ENCODE measurements at places on chromosomes 3 and 15.

DNA sequence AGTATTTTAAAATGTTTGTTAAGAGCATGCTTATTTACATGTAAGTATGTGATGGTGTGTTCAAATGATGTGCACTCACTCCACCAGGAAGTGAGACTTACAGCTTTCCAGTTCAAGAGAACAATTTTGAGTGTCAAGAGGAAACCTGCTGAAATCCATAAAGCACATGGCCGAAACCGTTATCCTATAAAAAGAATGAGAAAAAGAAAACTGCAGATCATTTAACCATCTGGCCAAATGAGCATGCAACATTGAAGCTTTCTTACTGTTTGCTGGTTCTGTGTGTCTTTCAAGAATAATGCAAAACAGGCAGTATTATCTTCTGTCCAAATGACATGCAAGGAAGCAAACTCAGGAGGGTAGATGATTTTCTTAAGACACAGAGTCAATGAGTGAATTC lies 26.3 kb downstream of the GABRR3 start:
- DNase-seq = no peak

DNA sequence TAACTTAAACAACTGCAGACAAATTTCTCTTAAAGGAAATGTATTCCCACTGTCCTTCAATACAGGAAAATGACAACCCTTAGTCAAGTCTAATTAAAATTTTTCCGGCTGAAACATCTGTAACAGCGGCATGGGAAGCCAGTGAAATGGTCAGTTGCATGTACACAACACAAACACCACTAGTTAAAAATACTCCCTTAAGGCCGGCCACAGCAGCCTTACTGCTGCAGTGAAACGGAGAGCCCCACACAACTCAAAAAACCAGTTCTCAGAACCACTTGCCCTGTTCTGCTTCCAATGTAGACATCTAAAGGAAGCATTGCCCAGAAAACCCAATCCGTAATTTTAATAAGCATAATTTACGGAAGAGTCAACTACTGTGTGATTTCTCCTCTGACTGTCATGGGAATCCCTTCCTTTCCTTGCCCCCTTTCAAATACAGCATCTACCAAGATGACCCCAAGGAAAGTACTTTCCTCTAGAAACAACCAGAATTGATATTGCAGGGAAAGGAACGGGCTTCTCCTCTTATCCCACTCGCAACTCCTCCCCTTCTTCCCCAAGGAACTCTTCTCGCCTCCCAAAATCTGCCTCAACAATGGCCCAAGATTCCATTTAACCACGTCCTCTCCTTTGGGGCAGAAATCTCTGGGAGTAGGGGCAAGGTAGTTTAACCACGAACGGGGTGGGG lies 1.6 kb downstream of the FBN1 start:
- no peak for DNase-seq

- no peak for DNase-seq
Observed at GRCh38 chr3:169868369-169868768, 1.4 kb downstream of the LRRC31 start.

DNA sequence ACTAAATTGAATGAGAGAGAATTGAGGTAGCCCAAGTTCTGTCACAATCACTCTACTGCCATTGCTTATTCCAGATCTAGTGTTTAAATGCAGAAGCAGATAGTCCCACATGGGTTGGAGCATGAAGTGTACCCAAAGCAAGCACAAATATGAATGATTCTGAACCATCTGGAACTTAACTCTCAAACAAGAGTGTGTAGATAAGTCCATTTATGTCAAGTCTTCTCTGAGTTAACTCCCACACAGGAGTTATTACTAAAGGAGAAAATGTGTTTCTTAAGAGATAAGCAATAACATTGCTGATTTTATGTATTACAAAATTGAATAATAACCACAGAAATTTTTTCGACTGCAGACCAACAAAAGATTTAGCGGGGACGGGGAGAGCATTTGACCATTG lies 33.6 kb downstream of the PAQR9 start:
- no peak for DNase-seq

DNA sequence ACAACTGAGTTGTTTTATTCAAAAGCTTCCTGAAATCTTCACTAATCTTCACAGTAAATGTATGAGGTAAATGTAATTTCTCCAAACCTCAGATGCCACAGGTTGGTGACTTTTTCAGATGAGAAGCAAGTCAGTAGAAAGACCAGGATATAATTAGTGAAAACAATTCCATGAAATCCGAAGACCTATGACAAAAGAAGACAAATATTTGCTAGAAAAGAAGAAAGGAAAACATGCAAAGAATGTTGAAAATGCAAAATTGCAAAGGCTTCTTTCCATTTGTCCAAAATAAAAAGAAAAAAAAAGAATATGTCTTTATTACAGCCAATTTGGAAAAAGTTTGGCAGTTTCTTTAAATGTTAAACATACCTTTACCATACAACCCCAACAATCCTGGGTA lies 88.3 kb upstream of the MYRIP start:
- DNase-seq = no peak

DNA sequence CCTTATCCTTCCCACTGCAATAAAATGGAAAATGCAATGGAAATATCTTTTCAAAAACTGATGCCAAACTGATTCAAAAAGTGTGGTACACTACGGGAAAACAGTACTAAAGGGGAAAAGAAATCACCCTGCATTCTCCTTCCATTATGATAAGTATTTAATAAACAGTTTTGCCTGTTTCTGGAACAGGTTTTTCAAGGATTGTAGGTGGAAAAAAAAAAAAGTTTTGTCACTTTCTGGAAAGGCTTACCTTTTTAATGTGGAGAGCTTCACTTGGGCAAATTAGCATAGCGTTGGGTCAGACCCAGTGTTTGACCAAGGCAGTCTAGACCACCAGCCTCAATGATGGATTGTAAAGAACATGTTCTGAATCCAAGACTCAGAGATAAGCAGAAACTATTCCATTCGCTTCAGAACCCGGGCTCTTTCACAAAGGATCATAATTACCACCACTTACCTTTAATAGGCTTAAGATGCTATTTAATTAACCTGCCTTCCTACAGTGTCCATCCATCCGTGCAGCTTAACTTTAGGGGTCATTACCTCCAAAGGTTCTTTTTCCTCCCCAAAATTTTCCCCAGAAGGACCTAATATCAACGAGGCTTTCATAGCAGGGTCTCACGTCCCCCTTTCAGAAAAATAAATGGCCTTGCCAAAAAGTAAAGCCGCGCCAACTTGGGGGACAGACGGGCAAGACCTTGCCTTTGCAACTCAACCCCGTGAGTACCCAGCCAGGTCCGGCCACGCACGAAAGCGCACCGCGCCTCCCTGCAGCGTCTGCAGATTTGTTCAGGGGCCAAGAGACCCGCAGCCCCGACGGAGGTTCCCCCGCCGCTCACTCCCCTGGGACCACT lies 1.0 kb downstream of the DCBLD2 start:
- DNase-seq = peak; percentile 17

DNA sequence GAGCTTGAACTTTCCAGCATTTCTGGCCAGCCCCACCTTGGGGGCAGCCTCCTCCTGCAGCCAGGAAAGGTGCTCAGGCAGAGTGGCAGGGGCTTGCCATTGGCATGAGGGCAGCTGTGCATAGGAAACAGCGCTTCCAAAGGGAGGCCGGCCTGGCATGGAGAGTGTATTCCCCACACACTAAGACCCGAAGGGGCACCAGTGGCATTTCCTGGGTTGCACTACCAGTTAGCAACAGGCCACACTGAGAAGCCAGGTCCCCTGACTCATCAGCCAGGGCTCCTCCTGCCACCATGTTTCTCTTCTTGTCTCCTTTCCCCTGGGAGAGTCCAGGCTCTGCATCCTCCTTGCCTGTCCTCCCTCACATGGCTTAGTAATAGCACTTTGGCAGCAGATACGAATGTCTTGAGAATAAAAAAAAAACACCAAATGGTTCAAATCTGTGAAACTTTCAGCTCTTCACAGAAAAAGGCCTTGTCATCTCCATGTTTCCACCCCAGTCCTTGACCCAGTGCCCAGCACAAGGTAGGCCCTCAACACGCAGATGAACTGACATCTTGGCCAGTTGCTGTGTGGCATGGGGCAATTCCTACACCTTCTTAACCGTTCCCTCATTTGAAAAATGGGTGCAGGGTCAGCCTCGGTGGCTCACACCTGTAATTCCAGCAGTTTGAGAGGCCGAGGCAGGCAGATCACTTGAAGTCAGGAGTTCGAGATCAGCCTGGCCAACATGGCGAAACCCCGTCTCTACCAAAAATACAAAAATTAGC lies 180.4 kb downstream of the SMAD6 start:
- DNase-seq = no peak

GRCh38 chr15:57109005-57109404 lies 190.6 kb downstream of the TCF12 start:
- no peak for DNase-seq

GRCh38 chr3:143771258-143771657 lies 77.0 kb downstream of the SLC9A9 start:
- no peak for DNase-seq

DNA sequence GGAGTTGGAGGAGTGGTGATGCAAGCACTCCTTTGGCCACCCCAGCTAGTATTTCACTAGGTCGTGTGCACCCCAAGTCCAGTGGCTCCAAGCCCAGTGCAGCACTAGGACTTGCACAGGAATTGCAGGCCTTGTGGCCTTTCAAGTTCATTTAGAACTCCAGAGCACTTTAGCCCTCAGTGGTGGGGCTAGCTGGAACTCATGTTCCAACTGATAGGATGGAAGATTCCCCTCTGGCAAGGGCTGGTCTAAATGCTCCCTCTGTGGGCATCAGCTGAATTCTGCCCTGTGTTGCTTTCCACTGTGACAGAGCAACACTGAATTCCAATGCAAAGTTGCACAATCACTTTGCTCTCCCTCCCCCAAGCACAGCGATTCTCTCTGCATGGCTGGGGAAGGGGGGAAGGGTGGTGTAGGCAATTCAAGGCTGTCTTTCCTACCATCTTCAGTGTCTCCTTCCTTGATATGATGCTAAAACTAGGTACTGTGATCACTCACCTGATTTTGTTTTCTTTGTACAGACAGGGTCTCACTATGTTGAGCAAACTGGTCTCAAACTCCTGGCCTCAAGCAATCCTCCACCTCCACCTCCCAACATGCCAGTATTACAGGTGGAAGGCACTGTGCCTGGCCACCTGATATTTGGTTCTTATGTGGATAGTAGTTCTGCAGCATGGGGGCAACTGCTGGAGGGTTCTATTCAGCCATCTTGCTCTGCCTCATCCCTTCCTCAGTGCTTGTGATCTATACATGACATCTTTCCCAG lies 10.3 kb downstream of the USF3 start:
- no peak for DNase-seq

GRCh38 chr3:23909341-23909740 lies 7.4 kb downstream of the NKIRAS1 start:
- DNase-seq = no peak

DNA sequence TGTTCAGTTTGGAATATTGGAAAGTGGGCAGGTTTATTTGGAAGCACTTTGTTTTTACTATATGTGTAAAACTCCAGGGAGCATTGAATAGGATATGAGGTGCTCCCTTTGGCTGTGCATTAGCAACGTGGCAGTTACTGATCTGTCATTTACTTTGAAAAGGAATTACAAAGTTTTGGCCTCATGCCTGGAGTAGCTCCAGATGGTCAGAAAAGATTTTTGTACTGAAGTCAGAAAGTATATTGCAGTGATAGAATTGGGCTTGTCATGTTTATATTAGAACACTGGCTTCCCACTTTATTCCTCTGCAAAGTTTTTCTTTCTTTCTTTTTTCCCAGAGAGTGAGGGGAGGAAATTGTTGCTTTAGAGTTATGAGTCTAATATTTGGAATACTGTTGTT lies 26.1 kb downstream of the FNDC3B start:
- no peak for DNase-seq

DNA sequence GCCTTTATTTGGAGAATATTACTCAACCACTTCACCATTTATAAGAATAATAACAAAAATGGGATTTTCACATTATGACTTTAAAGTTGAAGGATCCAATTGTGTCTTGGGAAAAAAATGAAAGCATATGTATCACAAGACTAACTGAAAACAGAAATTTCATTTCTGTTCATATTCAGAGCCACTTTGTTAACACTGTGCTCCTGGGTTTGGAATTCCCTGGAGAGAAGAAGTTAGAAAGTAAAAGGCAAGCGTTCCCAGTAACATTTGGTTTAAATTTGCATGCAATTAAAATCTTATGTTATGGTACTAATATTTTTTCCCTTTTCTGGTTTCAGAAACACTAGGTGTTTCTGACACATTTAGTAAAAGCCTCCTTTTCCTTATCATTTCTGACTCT lies 230.8 kb downstream of the RBMS3 start:
- no peak for DNase-seq

DNA sequence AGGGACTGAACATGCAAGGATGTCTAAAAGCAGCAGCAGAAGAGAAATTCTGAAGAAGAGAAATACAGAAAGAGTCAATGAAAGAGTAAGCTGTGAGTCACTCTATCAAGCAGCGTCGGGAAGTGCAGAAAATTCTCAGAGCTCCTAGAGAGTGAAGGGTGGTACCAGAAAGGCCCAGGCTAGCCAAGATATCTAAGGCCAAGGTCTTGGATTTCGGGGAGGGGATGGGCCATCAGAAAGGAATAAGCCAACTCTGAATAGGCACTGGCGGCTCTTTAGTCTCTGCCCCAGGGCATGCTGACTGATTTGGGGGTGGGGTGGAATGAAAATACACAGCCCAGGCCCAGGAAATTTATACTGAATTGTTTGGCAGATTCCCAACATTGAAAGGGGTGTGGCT lies 70.8 kb downstream of the GPR156 start:
- no peak for DNase-seq

DNA sequence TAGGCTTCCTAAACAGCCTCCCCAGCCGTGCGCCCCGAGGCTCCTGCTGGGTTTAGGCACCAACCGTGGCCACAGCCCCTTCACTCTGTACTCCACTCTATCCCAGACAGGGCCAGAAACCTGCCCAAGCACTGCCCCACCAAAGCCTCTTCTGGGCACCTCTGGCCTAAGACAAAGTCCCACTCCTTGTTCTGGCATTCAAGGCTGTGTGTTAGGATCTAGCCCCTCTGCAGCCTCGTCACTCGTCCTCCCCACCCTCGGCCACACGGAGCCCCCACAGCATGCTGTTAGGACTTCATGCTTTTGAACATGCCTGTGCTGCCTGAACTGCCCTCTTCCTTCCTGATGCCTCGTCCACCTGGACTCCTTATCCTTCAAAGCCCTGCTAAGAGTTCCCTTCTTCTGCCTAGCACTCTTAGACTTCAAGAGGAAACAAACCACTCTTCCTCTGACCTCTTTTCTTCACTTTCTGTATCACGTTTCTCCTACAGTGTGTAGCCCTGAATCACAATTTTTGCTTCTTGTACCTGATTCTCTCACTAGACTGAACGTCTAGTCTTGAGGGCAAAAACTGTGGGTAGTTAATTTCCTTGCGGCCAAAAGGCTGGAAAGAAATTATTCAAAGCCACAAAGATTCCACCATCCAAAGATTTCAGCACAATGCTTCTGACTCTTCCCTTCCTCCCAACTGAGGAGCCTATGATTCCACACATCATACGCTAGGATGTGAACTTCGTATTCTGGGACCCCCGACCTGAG lies 28.6 kb downstream of the WNT7A start:
- DNase-seq = no peak

- DNase-seq = no peak
Observed at GRCh38 chr3:188003188-188004171, 150.5 kb upstream of the LPP start.

DNA sequence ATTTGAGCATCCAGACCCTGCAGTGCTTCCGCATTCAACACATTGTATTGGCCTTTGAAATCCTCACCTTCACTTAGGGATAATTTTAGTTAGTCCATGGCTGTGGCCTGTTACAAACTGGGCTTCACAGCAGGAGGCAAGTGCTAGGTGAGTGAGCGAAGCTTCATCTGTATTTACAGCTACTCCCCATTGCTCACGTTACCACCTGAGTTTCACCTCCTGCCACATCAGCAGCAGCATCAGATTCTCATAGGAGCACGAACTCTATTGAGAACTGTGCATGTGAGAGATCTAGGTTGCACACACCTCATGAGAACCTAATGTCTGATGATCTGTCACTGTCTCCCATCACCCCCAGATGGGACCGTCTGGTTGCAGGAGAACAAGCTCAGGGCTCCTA lies 222.1 kb upstream of the NR2F2 start:
- DNase-seq = no peak

All from activated CD4-positive, alpha-beta memory T cell treated with anti-CD3 and anti-CD28 coated beads, Interleukin-2, amount 10 ng/mL, durations not matched to agents 7 days and 5 days (primary cell).